ENCODE measurements at places on chromosomes 2 and 18.

DNA sequence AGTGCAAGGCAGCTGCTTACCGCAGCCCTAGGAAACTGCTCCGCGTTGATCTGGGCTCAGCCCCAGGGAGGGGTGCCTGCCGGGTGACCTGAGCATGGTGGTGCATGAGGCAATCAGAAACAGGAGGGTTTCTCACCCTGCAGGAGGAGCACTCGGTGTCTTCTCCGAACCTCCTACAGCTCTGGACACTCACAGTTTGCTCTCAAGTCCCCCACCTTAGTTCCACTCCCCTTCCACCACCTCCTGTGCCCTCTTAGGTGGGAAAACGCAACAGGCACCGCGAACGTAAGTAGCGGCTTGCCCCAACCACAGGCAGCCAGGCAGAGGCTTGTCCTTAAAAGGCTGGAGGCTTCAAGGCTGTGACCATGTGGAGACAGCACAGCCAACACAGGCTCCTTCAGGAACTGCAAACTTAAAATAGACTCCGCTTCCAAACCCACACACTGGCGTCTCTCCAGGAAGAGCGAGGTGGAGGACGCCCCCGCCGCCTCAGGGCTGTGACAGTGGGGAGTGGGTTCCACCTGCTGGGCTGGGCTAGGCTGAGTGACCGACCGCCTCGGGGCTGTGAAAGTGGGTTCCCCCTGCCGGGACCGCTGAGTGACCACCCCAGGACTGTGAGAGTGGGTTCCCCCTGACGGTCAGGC, 71.6 kb downstream of the NDUFA10 start:
- DNase-seq, result no peak

DNA sequence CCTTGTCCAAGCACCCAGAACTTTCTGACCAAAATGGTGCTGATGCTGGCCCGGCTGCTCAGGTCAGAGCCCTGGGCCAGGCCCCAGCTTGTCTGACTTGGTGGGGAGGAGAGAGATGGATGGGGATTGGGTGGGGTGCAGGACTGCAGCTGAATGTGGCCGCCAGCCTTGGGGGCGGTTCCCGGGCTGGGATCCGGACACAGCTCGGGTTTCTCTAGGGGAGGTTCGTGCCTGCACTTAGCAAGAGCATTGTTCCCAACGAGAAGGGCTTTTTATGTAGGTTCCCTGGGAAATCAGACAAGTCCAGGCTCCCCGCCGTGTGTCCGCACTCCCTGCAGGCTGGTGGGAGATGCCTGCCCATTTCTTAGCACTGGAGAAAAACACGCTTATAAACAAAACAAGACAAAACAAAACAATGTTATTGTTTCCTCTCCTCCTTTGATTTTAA, 50.5 kb upstream of the HS6ST1 start:
- no peak for DNase-seq

DNA sequence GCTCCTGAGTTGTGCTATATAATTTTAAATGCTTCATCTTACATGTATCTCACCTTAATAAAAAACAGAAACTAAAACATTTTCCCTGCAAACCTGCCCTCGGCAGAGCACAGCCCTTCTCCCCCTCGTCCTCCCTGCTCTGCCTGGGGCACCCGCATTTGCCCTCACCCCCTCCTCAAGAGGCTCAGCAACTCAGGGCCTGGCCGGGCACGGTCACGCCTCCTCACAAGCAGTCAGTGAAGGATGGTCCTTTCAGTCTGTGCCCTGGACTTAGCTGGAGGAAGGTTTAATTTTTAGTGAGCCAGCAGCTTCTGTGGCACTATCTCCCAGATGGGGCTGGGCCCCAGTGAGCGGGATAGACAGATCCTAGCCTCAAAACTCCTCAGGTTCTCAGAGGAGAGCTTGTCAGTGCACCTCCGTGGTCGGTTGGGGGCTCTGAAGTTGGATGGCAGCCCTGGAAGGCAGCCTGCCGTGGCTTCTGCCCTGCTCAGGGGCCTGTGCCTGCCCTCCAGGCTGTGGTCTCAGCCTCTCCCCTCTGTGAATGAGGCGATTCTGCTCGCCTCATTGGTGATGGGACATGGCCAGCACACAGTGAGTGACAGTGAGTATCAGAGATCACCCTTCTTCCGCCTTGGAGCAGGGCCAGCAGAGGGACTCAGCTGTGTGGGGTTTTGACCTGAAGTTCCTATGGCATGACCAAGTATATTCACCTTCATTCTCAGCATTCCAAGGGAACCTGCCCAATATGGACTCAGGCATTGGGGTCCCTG, 56.3 kb upstream of the AFF3 start:
- DNase-seq, result peak; percentile 9

DNA sequence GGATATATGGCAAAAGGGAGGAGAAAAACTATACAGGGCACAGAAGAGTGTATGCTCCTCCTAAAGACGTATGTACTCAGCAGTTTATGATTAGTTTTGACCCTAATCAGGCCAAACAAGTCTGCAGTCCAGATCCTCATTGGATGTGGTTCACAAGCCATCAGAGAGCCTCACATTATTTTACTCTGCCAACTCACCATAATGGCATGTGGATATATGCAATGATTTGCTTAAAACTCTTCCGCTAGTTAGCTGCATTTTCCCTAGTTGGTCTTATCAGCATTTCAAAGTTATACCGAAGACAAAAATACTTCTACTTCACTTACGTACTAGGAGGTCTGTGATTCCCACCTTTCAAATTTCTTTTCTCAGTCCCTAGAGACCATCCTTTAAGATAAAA, 198.4 kb downstream of the CMPK2 start:
- DNase-seq, result no peak

DNA sequence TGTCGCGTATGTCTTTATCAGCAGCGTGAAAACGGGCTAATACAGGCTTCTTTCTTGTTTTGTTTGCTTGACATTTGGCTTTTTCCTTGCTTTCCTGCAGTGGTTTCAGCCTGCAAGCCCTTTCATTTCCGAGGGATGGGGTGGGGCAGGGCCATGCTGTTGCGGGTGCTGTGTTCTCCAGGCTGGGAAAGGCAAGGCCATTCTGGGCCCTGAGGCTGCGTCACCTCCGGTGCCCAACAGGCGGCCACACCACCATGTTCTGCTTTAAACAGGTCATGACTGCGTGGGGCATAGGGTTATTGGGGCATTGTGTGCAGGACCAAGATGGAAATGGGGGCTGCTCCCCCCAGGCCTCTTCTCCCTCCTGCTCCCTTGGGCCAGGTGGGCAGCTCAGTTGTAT, 38.6 kb upstream of the PLB1 start:
- DNase-seq, result no peak

DNA sequence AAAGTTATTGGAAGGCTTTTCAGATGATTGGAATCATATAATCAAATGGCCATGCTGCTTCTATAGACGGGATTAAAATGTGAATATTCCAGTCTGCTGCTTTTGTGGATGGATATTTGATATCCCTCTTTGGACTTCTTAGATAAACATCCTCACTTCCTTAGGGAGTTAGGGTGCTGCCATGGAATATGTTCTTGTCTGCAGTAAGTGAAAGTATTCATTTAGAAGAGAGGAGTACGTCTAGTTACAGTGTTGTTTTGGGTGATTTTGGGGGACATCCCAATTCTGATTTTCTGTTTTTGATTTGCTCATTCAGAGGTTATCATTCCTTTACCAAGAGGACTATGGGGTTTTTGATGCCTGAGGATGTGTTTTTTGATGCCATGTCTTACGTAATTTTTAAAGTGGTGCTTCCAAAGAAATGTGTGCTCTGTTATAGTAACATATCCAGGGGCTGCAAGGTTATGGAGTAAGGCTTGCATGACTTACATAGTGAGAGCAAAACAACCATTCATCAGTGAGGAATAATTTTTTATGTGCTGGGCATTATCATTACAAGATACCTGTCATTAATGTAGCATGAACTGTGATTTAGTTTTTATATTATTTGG, 33.6 kb downstream of the ASXL3 start:
- no peak for DNase-seq

Measured in H54 (cell line).